ENCODE measurements at places on chromosomes 7 and 10.

DNA sequence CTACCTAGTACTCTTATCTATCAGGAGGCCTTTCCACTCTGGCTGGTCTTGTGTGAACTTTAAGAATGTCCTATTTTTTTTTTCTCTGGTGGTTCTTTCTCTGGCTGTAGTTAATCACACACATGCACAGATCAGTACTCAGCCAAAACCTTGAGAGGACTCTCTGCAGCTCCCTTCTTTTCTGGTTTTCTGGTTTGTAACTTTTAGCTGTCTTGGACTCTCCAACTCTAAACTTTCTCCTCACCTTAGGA is 54.9 kb upstream of the HELLS start:
- no peak for DNase-seq

GRCh38 chr10:97887399-97887798 is 37.8 kb downstream of the GOLGA7B start:
- no peak for DNase-seq

DNA sequence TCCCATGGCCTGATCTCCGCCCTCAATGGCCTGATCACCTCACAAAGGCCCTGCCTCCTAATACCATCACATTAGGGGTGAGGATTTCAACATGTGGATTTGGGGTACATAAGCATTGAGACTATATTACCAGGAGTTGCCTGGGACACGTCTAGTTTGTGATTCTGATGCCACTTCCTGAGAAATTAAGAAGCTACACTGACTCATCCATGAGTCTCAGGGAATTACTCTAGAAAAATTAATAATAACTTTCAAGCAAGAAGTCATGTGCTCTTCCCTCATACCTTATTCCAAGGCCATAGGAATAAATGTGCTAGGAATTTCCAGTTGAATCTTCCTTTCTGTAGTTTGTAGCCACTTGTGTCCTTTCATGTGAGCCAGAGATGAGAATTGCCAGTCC is 519.3 kb upstream of the MKI67 start:
- DNase-seq: no peak

DNA sequence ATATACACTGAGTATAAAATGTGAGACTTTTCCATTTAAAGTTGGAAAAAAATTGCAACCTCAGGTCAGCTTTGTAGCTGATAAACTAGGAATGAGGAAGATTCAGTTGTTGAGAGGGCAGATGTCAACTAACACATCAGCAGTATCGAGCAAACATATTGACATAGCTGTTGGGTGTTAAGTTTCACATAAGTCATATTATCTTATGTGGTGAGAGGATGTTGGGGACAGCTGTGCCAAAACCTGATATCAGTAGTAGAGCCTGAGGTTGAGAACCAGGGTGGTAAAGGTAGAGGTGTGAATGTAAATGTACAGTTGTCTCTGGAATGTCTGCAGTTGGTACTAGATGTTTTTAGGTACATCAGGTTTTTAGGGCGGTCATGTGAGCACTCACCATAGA is 5.0 kb downstream of the ZRANB1 start:
- no peak for DNase-seq

- no peak for DNase-seq
These were observed 53.4 kb downstream of the TSPAN15 start for GRCh38 chr10:69504576-69505250.

DNA sequence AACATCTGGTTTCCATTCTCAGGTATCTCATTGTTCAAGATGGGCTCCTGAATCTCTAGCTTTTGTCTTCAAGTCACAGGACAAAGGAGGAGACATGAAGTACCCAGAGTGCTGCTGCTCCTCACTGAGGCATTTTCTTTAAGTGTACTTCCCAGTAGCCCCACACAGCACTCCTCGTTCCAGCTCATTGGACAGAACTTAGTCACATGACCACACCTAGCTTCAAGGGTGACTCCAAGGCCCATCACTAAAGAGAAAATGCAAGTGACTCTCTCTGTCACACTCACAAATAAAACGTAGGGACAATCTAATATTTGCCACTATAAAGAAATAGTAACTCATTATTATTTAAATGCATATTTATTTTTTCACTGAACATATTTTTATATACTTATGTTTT is 58.3 kb upstream of the NEUROD6 start:
- DNase-seq: no peak

GRCh38 chr10:101959346-101959916 is 96.5 kb downstream of the ARMH3 start:
- no peak for DNase-seq

GRCh38 chr7:55099821-55100543 is 81.2 kb downstream of the EGFR start:
- DNase-seq: no peak

- DNase-seq: no peak
These were observed 135.1 kb downstream of the VPS50 start for GRCh38 chr7:93367254-93367653.

DNA sequence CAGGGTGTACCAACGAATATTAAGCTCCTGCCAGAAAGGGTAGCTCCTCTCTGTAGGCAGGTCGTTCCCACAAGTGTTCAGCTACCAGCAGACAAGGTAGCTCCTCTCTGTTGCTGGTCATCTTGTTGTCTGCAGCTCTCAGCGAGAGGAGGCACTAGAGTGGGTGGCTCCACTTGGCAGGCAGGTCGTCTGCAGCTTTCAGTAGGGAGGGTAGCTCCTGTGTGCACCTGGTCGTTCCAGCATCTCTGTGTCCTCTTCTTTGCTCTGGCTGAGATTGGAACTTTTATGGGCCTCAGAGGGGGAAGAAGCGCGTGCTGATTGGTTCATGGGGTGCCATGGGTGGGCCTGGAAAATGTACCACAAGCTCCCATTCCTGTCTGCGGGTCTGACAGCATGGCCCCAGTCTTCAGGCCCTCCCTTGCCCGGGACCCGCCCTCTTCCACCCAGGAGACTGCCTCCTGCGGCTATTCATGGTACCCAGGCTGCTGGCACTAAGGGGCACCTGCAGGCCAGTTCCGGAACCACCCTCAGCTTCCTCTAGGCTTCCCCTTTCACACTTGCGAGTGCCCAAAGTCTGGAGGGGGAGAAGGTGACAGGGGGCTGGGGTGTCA is 63.9 kb upstream of the CACNA2D1 start:
- DNase-seq: no peak

GRCh38 chr7:107659666-107660065 is 962 bp upstream of the SLC26A4 start:
- DNase-seq: no peak

- no peak for DNase-seq
These were observed 287.0 kb downstream of the ZEB1 start for GRCh38 chr10:31605861-31606525.

DNA sequence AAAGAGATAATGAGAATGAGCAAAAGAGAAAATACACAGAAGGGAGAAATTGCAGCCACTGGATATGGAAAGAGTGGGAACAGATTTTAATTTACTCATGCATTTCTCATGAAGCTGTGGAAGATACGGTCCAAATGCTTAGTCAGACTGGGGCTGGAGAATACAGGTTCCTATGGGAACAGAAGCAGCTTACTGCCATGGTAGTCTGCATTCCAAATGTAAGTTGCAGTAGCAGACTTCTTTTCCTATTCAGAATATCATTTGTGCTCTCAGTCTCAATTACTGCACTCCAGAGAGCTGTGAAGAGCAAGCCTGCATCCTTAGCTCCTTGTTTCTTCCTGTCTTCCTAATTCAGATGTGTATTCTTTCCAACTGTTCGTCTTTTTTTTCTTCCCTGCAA is 190.8 kb upstream of the TMEM196 start:
- no peak for DNase-seq

DNA sequence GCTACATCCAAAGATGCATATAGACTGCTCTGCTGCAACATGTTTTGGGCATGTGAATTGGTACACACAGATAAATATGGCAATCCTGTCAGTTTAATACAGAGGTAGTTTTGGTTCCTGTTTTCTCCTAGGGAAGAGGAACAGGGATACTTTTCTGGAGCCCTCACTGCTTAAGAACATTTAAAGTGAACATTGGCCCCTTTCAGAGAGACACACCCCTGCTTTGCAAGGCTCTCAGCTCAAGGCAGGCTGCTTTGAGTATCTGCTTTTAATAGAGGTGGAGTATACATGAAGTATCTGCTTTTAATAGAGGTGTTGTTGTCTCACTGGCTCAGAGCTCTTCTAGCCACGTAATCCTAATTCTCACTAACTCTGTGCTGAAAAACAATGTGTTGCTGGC is 38.9 kb downstream of the CYP51A1 start:
- no peak for DNase-seq

DNA sequence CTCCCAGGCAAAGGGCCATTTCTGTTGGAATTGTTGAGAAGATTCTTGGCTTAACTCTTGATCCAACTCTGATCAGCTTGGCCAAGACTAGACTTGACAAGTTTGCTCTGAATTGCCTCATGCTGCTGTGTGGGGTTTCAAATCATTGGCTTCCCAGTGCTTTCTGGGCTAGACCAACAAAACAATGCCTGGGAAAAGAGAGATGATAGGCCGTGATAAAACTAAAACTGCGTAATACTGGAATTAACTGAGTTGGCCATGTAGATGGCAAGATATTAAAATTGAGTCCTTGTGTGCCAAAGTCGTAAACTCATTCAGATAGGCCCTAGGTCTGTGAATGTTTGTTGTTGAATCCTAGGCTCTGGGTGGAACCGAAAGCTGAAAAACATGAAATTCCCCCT is 222.6 kb downstream of the MGMT start:
- no peak for DNase-seq

GRCh38 chr10:11875494-11876281 is 52.5 kb downstream of the PROSER2 start:
- peak; percentile 66 for DNase-seq

DNA sequence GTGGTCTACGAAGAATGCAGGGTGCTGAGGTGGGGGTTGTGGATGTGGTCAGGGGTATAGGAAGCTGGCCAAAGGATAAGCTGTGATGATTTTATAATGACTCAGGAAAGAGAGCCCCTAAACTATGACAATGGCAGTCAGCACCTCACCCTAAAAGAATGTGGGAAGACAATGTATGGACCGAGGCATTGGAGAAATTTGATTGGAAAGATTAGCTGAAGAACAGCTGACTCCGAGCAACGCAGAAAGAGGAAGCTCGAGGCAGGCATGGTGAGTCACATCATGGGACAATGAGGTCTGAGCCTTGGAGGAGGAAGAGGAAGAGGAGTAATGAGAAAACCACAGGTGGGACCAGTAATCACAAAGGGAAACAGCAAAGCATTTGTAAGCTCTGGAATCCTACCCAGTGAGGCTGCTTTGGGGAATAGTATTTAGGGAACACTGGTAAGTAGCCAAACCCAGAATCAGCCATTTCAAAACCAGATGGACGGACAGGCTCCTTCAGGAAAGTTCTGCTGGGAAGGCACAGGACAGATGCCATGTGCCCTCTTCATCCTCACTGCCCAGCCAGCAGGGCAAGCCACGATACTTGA is 295.4 kb downstream of the PRPF18 start:
- peak; percentile 90 for DNase-seq

DNA sequence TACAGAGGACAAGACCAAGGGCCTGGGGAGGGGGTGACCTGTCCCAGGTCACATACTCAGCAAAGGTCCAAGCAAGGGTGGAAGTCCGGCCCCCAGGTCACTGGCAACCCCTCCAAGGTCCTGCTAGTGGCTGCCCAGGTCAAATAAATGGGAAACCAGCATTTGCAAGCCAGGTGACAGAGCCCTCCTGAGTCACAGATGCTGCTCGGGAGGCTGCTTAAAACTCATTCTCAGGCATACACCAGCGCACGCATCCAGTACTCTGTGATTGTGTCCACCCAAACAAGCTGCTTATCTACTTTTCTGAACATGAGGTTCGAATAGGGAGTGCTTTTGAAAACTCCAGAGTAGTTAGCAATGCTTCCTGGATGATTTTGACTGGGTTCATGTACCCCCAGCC is 130.6 kb downstream of the TAX1BP1 start:
- DNase-seq: no peak

DNA sequence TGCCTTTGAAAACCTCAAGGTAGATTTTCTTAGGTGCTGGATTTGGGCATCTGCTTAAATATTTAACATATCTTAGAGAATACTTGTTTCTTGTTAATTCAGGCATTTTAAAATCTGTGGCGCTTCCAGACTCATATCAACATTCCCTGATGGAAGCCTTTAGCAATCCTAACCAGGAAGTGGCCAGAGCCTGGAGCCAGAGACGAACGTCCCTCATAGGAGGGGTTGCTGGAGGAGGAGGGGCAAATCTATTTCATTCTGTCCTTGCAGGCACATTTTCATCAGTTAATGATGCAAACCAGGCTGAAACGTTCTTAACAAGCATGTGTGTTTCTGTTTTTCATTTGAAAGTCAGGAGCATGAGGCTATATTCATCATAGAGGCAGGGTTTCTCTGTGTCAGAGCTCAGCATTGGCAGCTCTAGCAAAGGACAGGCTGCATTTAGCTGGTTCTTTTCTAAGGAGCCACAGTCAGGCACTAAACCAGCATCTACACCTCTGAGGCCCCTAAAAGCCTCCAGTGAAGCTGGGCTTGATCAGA is 17.8 kb upstream of the IFIT2 start:
- DNase-seq: no peak

DNA sequence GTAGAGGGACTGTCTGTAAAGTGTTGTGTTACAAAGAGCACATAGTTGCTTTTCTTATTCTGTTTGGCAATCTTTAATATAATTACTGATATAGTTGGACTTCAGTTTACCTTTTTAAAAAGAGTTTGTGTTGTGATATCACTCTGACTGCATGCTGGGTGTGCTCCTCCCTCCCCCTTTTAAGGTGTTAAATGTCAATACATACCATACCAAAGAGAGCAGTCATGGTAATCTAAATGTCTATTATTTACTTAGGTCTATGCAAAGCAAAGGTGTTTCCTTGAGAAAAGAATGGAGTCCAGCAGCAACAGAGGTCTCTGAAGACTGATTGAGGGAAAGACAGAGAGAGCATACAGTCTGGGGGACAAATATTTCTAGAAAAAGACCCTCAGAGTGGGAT is 275.1 kb upstream of the NRP1 start:
- DNase-seq: no peak

- DNase-seq: no peak
These were observed 25.1 kb upstream of the ELOVL3 start for GRCh38 chr10:102200751-102201640.

- no peak for DNase-seq
These were observed 23.5 kb downstream of the NACAD start for GRCh38 chr7:45065031-45065995.

DNA sequence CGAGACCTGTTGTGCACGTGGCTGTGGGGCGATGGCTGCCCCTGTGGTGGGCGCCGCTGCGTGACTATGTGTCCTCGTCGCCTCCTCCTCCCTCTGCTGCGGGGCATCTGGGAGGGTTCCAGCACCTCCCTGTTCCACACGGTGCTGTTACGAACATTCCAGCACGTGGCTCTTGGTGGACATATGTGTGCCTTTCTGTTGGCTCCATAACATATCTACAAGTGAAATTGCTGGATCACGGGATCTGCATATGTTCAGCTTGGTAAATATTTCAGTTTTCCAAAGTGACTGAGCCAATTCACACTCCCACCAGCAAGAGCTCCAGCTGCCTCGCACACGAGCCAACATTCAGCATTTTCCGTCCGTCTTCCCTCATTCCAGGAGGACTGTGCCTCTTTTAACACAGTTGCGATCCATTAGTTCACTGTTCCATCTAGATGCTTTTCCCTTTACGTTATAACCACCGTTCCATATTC is 25.1 kb downstream of the SNX8 start:
- DNase-seq: no peak

GRCh38 chr7:102454468-102454867 is 10.2 kb downstream of the ALKBH4 start:
- DNase-seq: no peak
